NCI-H460 (cell line): ENCODE measurements at places on chromosomes 3 and 15. TPM values are rescaled to one million over a fixed set of nuclear protein-coding genes. Genes with fewer than 3 reads are reported as not detected.

The EFHB gene
- total RNA-seq: 0.35 and 0.72 TPM in 2 replicates

The ABHD6 gene
- 4.9 and 5.1 TPM in 2 replicates for total RNA-seq

The GPR62 gene
- total RNA-seq: not detected in 2 replicates

DNA sequence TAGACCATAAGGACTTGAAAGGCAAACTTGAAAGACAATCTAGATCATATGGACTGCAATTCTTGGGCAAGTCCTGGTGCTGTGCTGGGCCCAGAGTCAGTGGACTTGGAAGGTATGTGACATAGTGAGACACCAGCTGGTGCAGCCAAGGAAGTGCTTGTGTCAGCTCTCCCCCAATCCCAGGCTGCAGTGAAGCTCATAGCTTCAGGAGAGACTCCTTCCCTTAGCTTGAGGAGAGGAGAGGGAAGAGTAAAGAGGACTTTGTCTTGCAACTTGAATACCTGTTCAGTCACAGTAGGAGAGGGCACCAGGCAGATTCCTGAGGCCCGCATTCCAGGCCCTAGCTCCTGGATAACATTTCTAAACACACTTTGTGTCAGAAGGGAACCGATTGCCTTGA lies 127.4 kb upstream of the ZPLD1 start:
- DNase-seq: no peak

DNA sequence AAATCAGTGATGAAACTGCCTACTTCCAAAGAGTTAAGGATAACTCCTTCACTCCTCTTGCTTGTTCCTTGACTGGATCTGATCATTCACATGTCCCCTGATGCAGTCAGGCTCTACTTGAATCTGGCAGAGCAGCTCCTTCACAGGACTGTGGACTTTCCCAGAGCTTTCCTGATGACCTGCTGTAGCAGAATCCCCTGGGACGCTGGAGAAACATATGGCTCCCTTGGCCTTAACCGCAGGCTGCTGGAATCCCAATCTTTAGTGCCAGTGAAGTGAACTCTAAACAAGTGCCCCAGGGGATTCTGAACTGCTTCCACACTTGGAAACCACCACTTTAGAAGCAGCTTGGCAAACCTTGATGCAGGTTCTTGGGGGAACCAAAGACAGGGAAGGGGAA lies 217.8 kb downstream of the CHST2 start:
- no peak for DNase-seq
